ENCODE measurements at places on chromosomes 4 and X.

DNA sequence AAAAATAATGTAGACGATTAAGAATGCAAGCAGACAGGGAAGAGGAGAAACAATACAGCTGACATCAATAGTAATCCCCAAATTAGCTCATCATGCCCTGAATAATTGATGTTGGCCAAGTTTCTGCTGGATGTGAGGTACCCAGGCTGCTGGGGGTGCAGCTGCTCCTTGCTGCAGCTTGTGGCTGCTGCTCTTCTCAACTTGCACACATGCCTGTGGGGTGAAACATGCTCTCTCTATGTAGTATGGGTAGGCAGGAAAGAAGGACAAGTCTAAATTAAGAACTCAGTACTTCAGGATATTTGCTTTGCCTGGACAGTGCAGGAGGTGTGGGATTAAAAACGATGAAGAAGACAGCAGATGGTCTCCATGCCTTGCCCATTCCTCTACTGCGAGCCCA lies 16.7 kb downstream of the EDA2R start:
- DNase-seq = no peak

GRCh38 chr4:154049457-154050181 lies 260.7 kb upstream of the SFRP2 start:
- DNase-seq = peak; percentile 63

GRCh38 chr4:144291164-144291563 lies 150.6 kb upstream of the GYPA start:
- DNase-seq = no peak

- no peak for DNase-seq
Observed at GRCh38 chr4:3655963-3656362, 110.2 kb upstream of the ADRA2C start.

GRCh38 chr4:5796976-5797375 lies 86.0 kb downstream of the EVC start:
- DNase-seq = no peak

GRCh38 chrX:38178396-38178795 lies 42.3 kb downstream of the SRPX start:
- DNase-seq = no peak

- no peak for DNase-seq
Observed at GRCh38 chr4:62591756-62592155, 1391.6 kb downstream of the ADGRL3 start.

GRCh38 chr4:97953171-97953941 lies 189.9 kb downstream of the STPG2 start:
- no peak for DNase-seq

GRCh38 chr4:24793219-24794005 lies 2.0 kb upstream of the SOD3 start:
- DNase-seq = no peak

DNA sequence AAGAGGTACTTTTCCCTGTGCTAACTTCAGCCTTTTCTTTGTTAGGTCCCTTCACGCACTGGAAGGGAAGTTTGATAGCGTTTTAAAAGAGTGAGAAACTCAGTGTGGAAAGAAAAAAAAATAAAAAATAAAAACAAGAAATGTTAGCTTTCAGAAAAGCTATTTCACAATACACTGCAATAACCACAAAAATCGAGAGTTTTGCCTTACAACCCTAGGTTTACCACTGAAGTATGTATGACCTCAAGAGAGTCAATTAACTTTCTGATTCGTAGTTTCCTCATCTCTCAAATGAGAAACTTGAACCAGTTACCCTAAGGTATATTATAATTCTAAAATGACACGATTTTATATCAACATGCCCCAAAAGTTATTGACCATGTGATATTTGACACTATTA lies 93.9 kb upstream of the JADE1 start:
- DNase-seq = no peak

DNA sequence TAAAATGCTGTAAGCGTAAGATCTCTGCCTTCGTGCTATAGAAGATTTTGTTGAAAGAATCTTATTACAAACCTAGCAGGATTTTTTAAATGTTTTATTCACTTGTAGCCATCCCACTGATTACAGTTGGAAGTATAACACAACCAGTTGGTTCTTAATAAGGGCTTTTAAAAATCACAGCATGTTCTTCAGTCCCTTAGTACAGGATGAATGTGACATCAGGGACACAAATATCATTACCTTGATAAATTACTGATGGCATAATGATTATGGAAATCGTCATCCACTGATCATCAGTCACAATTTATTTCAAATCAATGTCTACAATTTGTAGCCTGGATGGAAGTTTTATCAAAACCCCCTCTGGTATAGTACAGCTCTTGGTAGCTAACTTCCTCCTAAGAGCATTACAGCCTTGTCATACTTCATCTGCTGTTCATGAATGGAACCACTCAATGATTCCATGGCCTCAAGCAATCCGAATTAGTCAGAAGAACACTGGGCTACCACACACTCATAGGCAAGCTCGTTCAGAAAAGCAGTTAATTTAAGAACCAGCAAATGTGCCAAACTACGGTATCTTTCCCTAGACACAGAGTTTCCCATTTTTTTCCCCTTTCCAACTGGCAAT lies 389.2 kb upstream of the TENM3 start:
- no peak for DNase-seq

DNA sequence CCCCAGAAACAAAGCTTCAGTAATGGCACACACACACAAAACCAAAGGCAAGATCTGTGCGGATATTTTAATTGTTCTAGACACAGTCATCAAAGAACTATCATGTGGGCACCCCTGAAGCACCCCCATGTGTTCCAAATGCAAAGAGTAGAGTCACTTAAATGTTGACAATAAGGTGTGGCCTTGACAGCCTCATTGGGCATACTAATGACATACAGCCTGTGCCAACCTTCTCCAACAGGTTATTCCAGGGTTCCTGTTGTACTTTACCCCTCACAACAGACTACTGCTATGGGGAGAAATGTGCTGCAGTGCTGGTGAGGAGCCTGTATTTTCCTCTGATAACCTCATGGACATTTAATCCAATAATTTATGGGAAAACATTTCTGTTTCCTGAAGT lies 29.8 kb upstream of the CT47C1 start:
- DNase-seq = no peak

GRCh38 chr4:183783991-183784553 lies 121.0 kb upstream of the STOX2 start:
- DNase-seq = no peak

GRCh38 chrX:41384051-41384705 lies 50.2 kb downstream of the DDX3X start:
- peak; percentile 42 for DNase-seq

DNA sequence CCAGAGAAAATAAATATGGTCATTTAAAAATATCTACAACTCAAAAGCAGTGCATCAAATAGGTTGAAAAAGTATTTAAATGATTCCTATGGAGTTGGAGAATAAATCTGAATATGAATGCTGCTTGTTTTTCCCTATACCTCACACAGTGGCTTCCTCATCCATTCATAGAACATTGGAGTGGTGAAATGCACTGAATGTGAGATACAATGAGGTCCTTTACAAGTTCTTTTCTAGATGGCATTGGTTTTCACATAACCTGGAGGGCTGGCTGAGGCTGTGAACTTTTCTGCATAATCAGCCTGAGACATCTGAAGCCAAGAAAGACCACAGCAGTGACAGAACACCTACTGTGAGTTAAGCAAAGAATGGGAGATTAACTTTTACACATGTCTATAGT lies 279.1 kb upstream of the NRK start:
- no peak for DNase-seq

- no peak for DNase-seq
Observed at GRCh38 chrX:49205443-49205842, 5.5 kb upstream of the SYP start.

GRCh38 chr4:178316211-178316610 lies 874.0 kb upstream of the AGA start:
- DNase-seq = no peak

DNA sequence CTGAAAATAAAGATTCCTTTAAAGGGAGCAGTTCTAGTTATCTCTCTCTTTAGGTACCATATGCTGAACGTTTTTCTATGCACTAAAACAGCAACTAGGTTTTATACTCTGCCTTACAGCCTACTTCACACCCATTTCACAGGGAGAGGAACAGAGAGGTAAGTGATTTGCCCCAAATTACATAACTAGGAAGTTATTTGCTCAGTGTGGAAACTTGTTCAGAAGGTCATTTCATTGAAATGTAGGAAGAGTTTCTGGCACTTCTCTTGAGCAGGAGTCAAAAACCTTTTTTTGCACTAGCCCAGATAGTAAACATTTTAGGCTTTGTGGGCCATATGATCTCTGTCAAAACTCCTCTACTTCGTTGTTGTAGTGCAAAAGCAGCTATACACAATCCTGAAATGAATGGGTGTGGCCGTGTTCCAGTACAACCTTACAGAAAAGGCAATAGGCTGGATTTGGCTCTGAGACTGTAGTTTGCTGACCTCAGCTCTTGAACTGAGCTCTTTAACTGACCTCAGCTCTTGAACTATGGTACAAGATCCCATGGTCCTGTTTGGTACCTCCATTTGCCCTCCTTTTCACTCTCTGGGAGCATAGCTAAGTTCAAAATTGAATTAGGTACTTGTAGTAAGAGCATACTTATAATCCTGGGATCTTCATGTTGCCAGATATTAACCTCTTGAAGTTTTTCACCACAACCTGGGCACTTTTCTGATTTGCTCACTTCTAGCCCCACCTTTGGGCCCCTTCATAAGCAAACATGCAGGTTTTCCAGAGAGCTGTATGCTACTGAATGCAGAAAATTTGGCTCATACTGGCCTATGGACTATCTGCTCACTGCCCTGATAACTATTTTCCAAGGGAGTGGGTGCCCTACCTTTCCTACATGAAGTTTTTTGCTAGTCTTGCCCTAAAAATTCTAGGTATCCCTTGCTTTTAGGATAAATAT lies 53.3 kb downstream of the AR start:
- no peak for DNase-seq

DNA sequence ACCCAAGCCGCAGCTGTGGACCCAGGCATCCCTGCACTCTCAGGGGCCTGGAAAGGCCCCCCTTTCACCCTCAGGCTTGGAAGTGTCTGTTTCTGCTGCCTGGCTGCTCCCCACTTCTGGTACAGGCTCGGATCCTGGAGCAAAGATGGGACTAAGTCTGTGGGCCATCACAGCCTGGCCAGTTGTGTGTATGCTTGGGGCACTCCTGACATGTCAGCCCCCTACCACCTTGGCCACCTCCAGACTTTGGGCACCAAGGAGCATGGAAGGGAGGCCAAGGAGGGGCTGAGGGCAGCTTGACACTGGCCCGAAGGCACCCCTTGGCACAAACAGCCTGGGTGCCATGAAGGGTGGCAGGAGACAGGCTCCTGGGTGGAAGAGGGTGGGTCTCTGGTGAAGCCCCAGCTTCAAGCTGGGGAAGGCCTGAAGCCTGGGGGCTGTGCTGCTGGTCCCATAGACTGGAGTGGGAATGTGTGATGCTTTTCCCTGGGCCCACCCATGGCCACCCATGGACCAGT lies 799.4 kb upstream of the AGA start:
- no peak for DNase-seq

DNA sequence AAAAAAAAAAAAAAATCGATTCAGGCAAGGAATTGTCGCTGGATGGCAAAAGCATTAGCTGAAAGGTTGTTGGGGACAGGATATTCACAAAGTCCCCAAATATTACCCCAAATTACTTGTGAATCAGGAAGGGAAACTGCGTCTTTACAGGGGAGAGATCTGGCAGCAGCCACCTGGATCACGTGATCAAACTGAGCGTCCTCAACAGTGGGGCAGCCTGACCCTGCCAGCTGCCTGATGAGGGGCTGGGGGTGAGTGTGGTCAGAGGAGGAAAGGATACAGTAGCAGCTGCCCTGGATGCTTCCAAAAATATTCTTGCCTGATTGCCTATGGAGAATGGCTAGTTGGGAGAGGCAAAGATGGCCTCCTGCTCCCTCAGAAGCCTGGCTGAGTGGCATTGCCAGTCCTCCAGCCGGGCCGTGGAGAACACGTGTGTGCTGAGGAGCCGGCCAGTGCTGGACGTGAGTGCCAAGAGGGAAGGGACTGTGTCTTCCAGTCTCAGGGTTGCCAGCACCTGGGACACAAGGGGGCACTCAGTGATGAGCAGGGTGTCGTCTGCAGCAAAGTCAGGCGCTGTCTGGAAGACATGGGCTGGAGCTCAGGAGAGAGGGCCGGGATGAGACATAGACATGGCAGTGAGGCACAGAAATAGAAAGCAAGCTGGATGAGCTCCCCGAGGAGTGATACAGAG lies 3.0 kb upstream of the LAGE3 start:
- no peak for DNase-seq

DNA sequence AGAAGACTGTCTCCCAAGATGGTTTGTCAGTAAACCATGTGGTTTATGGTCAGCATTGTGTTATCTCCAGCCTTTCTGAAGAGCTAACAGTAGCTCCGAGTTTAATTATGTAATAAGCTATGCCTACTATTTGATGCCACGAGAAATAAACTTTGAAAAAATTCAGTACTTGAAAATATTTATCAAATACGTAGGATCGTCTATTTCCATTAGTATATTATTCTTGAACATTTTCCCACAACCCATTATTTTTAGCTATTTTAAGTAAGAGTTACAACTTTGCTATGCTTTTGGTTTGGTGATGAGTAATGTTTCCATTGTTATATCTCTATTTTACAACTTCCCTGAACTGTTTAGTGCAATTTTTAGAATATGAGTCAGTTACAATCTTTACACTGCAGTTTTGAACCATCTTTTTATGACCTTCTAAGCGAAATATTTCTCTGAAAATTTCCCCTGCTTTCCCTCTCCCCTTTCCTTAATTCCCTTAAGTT lies 44.5 kb upstream of the TRIM2 start:
- DNase-seq = no peak

DNA sequence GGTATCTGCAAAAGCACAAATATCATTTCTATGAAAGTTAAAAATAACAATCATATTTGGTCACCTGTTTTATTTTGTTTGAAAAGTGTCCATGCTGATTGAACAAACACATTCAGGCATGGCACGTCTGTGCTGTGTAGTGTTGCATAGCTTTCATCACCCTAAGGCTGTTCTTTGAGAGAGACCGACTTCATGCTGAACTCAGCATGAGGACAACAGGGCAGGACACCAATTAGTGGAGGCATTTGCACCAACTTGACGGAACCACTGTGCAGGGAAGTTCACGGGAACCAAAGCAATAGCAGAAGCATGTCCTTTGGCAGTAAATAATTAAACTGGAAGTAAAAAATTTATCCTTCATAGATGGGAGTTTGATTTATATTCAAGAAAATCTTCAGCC lies 158.4 kb upstream of the SLC7A11 start:
- no peak for DNase-seq

DNA sequence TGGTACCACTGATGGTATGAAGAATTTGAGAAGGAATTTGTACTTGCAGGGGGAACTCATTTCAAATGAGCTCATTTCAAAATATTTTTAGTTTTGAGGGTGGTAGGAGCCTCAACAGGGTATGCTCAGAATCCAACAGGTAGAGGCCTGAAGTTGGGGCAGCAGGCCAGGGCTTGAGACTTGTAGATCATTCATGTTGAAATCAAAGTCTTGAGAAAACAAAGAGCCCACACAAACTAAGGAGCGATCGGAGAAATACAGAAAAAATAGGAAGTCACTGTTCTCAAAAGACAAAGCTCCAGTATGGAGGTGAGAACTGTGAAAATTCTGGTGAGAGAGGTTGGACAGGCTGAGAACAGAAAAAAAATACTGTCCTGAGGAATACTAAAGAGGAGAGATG lies 979 bp upstream of the SLC9A6 start:
- no peak for DNase-seq

- no peak for DNase-seq
Observed at GRCh38 chr4:6923507-6923906, 13.9 kb downstream of the TBC1D14 start.

- DNase-seq = no peak
Observed at GRCh38 chrX:40174854-40175510, 77.2 kb upstream of the BCOR start.

- DNase-seq = no peak
Observed at GRCh38 chr4:187289371-187289770, 565.7 kb upstream of the FAT1 start.

All from retinal pigment epithelial cell (primary cell).